ENCODE measurements at places on chromosomes 7 and 10. TPM values are rescaled to one million over a fixed set of nuclear protein-coding genes. Genes with fewer than 3 reads are reported as not detected.

GRCh38 chr10:78890506-78890905, 178.3 kb upstream of the ZMIZ1 start:
- no peak for DNase-seq

- DNase-seq, result no peak
Observed at GRCh38 chr10:115974816-115975430, 298.1 kb downstream of the GFRA1 start.

- DNase-seq, result no peak
Observed at GRCh38 chr10:69956741-69957230, 95.9 kb upstream of the MACROH2A2 start.

DNA sequence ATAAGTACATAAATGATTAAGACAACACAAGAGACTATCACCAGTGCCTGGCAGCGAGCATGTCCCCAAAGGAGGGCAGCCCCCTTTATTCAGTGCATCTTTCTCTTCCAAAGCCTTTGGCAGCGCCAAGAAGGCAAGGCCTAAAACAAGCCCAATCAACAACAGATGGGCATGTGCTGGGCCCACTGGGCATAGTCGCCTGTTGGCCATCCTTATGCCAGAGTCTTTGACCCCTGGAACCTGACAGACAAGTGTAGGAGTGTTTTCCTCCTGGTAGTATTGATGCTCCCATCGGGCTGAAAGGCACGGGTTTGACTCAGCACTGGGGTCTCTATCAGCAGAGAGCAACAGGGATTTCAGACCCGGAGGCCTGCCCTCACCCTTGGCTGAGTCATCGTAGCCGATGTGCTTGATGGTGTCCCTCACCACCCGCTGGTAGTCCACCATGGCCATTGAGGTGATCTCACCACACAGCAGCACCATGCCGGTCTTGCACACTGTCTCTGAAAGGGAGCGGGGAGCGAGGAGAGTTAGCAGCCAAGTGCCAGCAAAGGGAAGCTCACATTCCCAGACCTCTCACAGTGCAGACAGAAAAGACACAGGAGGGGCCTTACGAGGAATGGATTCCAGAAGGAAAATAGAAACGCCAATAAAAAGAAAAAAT, 5.8 kb downstream of the MAT1A start:
- peak; percentile 2 for DNase-seq

DNA sequence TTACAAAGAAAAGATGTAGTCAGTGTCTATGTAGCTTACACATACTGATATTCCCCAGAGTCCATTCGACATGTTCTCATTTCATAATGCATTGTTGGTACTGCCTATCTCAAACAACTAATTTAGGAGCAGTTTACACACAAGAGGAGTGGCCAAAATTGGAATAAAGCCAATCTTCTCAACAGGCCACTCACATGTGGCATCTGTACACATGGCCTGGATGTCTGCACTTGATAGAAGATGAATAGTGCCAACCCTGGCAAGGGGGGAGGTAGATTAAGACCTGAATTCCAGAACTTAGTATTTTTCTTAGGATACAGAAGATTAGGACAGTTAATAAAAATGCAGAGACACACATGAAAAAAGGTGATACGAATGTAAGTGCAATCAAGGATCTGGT, 125.3 kb upstream of the STARD3NL start:
- no peak for DNase-seq

DNA sequence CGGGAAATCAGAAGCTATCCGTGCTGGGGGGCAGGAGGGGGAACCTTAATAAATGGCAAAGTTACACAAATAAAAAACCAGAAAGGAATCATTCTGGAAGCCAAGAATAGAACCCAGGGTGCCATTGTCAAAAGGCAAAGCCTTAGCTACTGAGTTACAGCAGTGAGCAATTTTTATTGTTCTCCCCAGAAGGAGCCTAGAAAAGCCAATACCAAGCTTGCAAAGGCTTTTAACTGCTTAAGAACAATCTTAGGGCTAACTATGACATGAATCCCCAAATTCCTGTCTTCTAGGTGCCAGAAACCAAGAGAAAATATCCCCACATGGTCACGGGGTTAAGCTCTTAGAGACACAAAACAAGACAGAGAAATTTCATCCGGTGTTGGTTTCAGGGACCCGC, 482.7 kb downstream of the CCSER2 start:
- no peak for DNase-seq

DNA sequence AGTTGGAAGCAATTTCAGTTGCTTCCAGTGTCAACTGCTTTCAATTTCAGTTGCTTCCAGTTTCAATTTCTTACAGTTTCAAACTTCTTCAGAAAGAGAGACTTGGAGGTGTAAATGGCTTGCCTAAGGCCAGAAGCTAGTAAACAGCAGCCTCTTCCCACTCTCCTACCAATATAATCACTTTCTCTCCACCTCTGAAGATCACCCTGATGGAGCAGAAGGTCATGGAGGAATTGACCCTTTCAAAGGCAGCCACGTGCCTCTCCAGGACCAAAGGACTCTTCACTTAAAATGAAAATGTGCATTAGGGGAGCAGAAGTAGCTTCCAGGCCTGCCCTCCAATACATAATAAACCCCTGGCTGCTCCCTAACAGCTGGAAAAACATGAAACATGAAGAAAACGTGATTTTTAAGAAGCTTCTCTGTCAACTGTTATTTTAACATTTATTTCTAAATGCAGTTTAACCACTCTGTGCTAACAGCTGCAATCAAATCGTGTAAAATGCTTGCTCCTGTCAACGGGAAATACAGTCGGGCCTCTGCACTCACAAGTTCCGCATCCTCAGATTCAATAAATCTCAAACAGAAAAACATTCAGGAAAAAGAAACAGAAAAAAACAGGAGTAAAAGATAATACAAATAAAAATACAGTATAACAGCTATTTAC, 1020.6 kb downstream of the XPNPEP1 start:
- no peak for DNase-seq

DNA sequence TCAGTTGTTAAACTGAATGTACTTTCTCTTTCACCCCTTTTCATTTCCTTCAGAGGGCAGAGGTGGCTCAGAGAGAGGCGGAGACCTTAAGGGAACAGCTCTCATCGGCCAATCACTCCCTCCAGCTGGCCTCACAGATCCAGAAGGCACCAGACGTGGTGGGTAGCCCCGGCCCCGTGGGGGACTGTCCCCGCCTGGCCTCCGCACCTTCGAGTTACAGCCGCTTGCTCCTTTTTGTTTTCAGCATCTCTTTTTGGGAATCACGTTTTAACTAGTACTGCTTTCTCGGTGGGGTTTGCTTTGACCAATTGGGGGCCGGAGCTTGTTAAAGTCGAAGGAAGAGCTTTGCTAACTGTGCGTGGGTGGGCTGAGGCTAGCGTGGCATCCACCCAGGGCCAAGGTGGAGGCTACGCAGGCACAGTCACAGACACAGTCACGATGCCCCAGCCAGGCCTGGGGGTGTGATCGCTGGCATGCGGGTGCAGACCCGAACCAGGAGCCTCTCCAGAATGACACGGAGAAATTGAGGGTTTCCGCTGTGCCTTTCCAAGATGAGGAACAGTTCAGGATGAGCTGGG, 116.2 kb upstream of the SH2B2 start:
- DNase-seq, result no peak

- no peak for DNase-seq
Observed at GRCh38 chr10:6055929-6056328, 6.2 kb downstream of the IL2RA start.

- no peak for DNase-seq
Observed at GRCh38 chr10:132011024-132011423, 29.3 kb upstream of the BNIP3 start.

SRI gene
- 307 TPM for total RNA-seq

WNT2 gene
- total RNA-seq, result not detected

ANKRD26 gene
- total RNA-seq, result 6.9 TPM

CALHM1 gene
- not detected for total RNA-seq

DNA sequence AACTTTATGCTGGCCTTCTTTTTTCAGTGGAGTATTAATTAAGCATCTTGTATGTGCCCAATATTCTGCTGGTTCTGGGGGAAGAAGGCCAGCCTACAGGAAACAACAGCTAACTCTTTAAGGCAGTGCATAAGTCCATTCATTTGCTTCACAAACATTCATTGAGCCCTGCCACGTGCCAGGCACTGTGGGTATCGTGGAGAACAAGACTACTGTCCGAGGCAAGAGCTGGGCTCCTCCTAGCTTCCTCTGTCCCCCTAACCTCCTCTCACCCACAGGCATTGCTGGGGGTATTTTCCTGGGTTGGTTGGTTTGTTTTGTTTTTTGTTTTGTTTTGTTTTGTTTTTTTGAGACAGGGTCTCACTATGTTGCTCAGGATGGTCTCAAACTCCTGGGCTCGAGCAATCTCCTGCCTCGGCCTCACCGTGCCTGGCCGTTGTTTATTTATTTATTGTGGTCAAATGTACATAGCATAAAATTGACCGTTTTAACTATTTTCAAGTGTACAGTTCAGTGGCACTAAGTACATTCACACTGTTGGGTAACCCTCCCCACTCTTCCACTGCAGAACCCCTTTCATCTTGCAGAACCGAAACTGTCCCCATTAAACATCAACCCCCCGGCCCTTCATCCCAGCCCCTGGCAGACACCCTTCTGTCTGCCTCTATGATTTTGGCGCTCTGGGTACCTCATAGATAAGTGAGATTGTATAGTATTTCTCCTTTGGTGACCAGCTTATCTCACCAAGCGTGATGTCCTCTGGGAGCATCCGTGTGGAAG, 32.6 kb downstream of the CHST3 start:
- DNase-seq, result no peak

DNA sequence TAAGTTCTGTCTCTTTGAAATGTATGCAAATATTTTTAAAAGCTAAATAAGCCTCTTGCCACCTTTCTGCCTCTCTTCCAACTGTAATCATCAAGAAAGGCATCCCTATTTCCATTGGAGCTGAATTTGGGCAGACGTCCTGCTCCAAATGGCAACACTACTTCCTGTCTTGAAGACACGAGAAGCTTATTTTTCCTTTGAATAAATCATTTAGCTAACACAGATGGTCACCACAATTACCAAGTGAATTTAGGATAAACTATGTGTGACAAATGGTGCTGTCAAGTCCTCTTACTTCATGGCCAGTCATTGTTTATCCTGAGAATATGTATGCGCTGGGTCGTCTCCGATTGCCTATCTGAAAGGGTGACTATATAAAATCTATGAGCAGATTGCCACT, 268.0 kb downstream of the ANKRD7 start:
- DNase-seq, result peak; percentile 11

- DNase-seq, result no peak
Observed at GRCh38 chr7:134585897-134586296, 37.0 kb downstream of the AKR1B15 start.

NPFFR1 gene
- not detected for total RNA-seq

HYAL4 gene
- 0.37 TPM for total RNA-seq

GRCh38 chr10:78771808-78772455, 296.8 kb upstream of the ZMIZ1 start:
- DNase-seq, result no peak

DNA sequence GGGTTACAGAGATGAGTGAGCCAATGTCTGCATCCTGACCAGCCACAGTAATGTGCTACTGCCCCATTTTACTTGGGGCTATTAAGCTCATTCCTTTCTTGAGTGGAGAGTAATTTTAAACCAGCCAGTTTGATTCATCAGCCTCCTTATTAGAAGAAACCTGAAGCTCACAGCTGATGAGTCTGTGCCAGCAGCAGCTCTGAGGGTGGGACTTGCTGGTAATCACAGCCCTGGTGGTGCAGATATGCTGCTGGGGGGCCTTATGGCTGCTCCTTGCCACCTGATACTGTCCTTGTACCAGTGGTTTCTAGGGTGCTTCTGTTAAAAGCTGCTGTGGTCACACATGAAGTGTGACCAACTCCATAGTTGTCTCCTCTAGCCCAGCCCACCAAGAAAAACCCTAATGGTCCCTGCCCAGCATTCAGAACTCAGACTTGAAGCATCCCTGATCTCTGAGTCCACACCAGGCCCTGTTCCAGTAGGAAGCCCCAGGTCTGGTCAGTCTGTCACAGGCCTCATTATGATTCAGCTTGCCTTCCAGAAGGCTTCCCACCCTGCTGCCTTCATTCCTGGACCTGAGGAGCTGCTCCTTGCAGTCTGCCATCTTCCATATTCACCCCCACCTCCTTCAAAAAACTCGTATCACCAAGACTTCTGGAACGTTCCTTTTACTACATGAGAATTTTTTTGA, 28.9 kb upstream of the RBM20 start:
- peak; percentile 23 for DNase-seq

GRCh38 chr10:102802920-102803534, 34.2 kb downstream of the CYP17A1 start:
- no peak for DNase-seq

DNA sequence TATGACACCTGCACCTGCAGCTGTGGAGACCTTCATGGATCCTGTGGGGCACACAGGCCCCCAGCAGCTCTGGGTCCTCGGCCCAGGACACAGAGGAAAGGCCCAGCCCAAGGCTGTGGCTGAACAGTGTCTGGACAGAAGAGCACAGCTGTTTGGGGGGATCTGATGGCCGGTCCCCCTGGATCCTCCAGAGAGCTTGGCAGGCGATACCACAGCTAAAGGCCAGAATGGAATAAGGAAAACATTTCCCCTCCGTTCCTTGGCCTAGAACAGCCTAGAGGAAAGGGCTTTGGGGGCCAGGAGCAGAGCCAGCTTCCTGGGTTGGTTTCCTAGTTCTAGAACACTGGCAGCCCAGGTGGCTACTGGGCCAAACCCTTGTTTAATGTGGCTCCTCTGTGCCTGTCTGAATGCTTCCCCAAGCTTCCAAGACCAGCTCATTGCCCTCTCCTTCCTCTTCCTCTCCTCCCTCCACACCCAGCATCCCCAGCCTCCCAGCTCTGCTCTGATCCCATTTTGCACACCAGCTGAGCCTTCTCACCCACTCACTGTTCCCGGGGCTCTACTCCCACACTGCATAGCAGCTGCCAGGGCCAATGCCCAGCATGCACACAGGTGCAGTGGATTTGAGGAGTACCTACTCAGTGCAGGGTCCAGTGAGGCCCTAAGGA, 46.9 kb downstream of the GPAM start:
- no peak for DNase-seq

TAS2R3 gene
- 0.08 TPM for total RNA-seq

- DNase-seq, result no peak
Observed at GRCh38 chr10:31757831-31758230, 170.8 kb downstream of the ARHGAP12 start.

DNA sequence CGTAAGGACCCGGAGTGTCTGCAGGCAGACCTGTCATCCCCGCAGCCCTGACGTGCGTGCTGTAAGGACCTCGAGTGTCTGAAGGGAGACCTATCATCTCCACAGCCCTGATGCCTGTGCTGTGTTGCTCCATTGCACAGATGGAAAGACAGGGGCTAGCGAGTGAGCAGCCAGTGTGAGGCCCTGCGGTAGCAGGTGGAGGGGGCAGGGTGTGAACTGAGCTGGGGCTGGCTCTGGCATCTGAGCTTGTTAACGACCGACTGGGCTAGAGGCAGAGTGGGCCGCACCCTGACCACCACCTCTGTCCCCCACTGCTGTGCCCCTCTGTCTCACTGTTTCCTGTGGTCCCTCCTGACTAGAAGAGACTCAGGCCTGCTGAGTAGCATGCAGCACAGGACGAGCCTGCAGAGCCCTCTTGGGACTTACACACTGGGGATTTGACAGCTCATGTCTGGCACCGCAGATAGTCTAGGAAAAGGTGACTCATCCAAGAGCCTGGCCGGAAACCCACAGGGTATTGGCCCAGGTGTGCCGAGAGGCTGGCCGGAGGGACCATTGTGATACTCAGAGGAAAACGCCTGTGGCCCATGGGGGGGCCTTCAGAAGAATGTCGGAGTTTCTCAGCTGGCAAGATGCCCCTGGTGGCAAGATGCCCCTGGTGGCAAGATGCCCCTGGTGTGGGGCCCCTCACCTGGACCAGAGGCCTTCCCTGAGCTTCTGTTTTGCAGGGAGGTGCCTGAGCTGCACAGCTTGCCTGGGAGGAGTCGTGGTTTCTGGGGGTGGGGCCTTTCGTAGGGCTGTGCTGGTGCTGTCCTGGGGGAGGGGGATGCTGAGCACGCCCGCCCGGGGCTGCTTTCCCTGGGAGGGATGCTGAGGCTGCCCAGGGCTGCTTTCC, 34.3 kb downstream of the INPP5A start:
- DNase-seq, result peak; percentile 88

NEUROD6 gene
- not detected for total RNA-seq
